Pulmonary artery endothelial cell (primary cell): ENCODE measurements at places on chromosomes 4 and X. TPM values are rescaled to one million over a fixed set of nuclear protein-coding genes. Genes with fewer than 3 reads are reported as not detected.

The USP17L22 gene
- total RNA-seq: not detected in 2 replicates

The FAM47E gene
- total RNA-seq: under 0.01 and 0.33 TPM in 2 replicates

The TBX22 gene
- not detected in 2 replicates for total RNA-seq

The PLP1 gene
- not detected in 2 replicates for total RNA-seq

The YY2 gene
- total RNA-seq: 1.1 and 1.6 TPM in 2 replicates

The TLL1 gene
- total RNA-seq: 1.2 and 2.2 TPM in 2 replicates

The CENPVL1 gene
- not detected in 2 replicates for total RNA-seq

The TRIM60 gene
- not detected in 2 replicates for total RNA-seq

The TGIF2LX gene
- not detected in 2 replicates for total RNA-seq

The RPL10 gene
- total RNA-seq: 1,825 and 3,241 TPM in 2 replicates

DNA sequence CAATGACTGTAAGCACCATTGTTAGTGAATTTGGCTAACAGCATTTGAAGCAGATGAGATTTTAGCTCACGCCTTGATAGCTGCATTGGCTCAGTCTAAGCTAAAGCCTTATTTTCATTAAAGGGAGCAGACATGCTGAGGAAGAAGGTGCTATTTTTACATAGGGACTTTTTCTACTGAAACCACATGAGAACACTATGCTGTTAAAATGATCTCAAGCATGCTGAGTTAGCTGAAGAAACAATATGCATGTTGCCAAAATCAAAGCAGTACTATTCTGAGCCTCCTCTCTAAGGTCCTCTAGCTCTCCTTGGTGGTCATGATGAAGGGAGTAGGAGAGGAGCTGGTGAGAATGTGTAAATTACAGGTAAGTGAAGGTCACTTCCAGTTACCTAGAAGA lies 134.4 kb upstream of the JADE1 start:
- no peak for DNase-seq

- no peak for DNase-seq
Observed at GRCh38 chrX:44280116-44280515, 63.4 kb downstream of the EFHC2 start.

DNA sequence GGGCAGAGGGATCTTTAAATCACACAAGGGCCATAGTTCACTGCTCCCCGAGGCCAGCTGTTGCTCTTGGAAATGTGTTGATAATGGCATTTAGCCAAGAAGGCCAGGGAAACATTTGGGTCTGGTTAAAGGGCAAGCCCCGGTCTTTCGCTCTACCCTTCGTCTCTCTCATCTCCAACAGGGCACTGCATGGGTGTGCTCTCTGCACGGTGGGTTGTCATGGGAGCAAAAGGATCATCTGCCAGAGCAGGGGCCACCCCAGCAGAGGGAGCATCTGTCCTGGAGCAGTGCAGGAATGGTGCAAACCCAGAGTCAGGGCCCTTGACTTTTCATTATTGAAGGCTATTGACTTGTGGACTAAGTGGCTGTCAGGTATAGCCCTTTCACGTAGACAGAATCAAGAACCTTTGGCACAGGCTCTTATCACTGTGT lies 22.7 kb upstream of the PGRMC2 start:
- DNase-seq: no peak

GRCh38 chr4:7651461-7651921 lies 216.8 kb upstream of the PSAPL1 start:
- DNase-seq: no peak

DNA sequence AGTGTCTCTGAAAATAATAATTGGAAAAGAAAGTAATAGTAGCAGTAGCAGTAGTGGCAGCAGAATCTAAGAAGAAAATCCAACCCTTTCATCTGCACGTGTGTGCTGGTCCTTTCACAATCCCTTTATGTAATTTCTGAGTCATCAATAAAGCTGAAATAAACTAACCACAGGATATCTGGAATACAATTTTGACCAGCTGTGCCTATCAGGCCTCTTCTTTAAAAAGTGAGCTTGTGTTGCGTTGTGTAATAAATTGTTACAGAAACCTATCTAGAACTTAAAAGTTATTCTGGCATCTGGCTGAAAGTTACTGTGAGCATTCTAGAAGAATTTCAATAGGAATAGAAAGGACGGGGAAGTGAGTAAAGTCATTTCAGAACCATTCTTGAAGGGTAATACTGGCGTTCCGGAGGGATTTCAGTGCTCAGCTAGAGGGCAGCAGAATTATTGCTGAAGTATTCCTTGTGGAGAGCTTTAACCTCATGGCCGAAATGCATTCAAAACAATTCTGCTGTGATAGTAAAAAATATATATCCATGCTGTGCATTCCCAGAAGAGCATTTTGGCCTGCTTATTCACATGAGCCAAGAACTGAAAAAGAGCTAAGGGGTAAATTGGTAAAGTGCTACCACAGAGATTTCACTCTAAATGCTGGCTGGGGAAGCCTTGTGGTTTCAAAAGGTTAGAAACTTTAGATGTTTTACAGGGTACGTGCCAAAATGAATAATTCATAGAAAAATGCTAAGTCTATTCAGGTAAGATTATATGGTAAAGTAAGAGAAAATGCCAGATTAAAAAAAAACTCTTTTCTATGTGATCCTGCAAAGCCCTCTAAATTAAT lies 260.6 kb downstream of the NKX6-1 start:
- DNase-seq: no peak

DNA sequence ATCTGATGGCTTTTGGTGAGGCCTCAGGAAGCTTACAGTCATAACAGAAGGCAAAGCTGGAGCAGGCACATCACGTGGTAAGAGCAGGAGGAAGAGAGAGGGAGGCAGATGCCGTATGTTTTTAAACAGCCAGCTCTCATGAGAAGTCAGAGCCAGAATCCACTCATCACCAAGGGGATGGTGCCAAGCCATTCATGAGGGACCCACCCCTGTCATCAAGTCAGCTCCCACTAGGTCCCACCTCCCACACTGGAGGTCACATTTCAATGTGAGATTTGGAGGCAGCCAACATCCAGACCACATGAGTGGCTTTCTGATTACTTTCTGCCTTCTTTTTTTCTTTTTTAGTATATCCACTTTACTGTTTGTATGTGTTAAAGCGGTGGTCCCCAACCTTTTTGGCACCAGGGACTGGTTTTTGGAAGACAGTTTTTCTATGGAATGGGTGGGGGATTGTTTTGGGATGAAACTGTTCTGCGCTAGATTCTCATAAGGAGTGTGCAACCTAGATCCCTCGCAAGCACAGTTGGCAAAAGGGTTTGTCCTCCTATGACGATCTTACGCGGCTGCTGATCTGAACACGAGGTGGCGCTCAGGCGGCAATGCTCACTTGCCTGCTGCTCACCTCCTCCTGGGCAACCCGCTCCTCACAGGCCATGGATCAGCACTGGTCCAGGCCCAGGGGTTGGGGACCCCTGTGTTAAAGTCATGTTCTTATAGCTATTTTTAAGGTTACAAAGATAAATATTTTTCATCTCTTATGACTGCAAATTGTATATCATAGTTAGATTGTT lies 61.7 kb downstream of the SLIT2 start:
- no peak for DNase-seq

DNA sequence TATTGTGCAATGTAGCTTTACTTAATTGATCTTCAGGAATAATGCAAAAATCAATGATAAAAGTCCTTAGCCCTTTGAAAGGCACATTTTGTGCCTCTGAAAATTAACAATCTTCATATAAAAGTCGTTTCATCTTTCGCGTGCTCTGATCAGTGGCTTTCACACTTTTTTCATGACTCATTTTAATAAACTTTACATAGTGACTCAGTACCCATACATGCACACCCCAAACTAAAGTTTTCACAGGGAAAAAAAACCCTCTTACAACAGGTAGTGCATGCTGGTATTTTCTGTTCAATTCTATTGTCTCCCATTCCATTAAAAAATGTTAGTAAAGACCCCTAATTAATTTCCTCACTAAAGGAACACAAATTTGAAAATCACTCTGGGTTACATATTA lies 21.5 kb downstream of the RWDD4 start:
- DNase-seq: no peak

GRCh38 chr4:137707626-137708025 lies 175.3 kb upstream of the PCDH18 start:
- no peak for DNase-seq

DNA sequence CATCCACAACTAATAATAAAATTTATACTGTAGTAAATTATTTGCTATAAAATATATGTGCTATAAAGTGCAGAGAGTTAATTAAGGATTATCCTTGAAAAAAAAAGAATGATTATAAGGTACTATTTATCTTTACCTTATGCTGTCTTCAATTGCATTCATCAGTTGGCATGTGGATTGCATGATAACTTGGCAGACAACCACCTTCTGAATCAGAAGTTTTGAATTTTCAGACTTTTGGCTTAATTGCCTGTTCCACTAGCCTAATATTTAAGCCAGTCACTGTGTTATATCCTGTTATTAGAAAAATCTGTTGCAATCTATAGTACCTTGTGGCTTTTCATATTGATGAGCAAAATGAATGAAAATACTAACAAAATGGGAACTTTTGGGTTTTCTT lies 1040.3 kb upstream of the PCDH10 start:
- no peak for DNase-seq

DNA sequence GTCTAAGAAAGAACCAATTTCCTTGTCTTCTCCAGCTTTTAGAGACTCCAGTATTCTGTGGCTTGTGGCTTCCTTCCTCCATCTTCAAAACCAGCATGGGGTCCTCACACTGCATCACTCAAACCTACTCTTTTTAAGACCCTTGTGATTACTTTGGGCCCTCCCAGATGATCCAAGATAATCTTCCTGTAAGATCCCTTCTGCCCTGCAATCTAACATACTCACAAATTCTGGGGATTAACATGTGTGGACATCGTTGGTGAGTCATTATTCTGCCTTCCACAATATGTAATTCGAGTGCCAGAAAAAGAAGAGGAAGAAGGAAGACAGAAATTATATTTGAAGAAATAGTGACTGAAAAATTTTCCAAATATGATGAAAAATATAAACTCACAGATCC lies 47.9 kb downstream of the BEND4 start:
- DNase-seq: no peak

- peak; percentile 73 for DNase-seq
Observed at GRCh38 chr4:185520119-185520518, 15.2 kb downstream of the PDLIM3 start.

GRCh38 chr4:9964879-9965278 lies 56.4 kb downstream of the SLC2A9 start:
- DNase-seq: no peak

- no peak for DNase-seq
Observed at GRCh38 chr4:172631832-172632231, 536.8 kb upstream of the GALNT7 start.

GRCh38 chr4:8055206-8055605 lies 103.4 kb downstream of the ABLIM2 start:
- DNase-seq: no peak

DNA sequence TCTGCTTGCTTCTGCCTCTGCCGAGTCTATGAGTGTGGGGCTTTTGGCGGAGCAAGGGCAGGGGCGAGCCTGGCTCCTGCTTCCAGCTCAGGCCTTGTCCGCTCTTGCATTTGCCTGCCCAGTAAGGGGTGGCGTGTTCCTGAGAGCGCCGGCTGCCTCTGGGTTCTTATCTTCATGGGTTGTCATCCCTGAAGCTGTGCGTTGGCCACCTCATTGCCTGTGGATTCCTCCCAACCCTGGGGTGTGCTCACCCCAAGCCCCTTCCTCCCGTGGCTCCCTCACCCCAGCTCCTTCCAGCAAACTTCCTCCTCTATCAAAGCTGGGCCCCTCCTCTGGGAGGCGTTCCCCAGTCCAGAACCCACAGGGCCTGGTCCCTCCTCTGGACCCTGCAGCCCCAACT lies 17.5 kb downstream of the SH3BP2 start:
- DNase-seq: no peak
